Activated gamma-delta T cell (primary cell): ENCODE measurements at places on chromosomes 6 and 20.

GRCh38 chr20:62382306-62383198, 4.4 kb upstream of the RPS21 start:
- no peak for DNase-seq

DNA sequence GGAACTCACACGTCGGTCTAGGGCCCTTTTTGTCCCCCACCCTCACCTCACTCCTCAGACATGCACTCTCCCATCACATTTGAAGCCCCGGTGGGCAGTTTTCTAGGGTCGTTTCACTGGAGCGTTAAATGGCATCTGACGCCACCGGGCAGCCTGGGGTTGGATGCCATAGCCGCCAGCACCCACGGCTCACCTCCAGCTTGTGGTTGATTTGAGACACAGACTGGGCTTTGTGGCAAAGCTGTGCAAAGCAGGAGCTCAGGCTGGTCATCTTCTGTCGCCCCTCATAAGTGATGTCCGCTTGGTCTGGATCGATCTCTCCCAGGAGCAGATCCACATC, 530 bp downstream of the GOPC start:
- no peak for DNase-seq

DNA sequence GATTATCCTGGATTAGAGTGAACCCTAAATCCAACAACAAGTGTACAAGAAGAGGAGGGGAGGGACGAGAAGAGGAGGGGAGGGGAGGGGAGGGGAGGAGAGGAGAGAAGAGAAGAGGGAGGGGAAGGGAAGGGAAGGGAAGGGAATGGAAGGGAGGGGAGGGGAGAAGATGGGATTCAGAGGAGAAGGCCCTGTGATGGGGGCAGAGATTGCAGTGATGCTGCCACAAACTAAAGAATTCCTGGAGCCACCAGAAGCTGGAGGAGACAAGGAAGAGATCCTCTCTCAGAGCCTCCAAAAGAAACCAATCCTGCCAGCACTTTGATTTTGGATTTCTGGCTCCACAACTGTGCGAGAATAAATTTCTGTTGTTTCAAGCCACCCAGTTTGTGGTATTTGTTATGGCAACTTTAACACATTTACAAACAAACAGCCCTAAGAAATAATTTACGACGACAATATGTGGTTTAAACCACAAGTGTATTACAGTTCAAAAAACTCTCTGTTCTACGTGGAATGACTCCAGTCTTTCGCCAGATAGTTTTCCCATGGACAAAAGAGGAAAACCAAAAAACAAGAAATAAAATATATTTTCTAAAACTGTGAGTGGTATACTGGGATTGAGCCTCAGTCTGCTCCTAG, 235.4 kb downstream of the HDGFL1 start:
- DNase-seq: no peak

DNA sequence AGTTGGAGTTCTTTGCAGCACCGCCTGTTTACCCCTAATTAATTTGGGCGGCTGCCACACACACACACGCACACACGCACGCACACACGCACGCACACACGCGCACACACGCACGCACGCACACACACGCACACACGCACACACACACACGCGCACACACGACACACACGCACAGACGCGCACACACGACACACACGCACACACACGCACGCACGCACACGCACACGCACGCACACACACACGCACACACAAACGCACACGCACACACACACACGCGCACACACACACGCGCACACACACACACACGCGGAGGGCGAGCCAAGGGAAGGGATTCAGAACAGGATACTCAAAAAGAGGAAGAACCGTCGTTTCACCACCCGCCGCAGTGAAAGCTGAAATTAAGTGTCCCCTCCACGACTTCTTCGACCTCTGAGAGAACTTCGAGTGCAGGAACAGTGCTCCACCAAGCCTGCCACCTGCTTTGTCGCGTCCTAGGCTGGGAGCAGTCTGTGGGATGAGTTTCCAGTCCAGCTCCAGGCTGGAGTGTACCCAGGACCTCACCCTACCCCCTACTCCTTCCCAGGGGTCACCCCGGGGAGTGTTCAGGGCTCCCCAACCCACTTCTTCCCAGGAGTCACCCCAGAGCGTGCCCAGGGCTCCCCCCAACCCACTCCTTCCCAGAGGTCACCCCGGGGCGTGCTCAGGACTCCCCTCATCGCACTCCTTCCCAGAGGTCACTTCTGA, 1.1 kb downstream of the RNASET2 start:
- DNase-seq: no peak

DNA sequence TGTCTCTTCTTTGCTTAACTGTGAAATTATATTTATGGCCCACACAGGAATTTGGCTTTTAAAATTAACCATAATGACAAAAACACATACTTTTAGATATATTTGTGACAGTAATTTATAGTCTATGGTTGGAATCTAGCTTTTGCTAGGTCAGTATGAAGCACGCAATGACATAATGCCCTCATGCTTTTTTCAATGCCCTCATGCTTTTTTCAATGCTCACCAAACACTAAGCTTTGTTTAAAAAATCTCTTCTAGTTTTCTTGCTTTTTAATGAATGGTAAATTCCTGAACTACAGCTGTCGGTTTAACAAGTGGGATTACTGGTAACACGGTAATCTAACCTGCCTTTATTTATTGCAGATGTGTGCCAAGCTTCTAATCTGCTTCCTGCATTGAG, 12.7 kb downstream of the CCN6 start:
- no peak for DNase-seq

DNA sequence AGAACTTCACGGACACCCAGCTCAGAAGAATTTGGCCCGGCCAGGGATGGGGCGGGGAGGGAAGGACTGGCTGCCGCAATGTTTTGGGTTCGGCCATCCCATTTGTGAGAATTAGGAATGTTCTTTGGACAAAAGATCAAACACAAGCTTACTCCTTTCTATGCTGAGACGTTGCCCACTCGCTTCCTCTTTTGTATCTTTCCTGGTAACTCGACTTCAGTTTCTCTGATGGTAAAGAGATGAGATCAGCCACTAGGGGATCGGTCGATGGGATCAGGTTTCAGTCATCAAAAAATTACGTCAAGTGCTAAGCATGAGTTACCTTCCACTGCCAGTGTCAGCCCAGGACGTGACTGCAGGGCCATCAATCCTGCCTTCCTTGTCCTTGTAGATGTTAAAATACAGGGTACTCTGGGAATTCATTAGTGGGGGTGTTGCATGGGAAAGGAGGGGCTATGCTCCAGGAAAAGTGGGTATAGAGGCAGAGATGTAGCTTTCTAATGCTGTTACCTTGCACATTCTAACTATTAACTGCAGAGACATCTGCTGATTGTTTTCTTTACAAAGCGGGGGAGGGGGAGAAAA, 190.2 kb downstream of the TSHZ2 start:
- DNase-seq: no peak

- no peak for DNase-seq
These were observed 52.5 kb downstream of the ALDH5A1 start for GRCh38 chr6:24547243-24547642.

DNA sequence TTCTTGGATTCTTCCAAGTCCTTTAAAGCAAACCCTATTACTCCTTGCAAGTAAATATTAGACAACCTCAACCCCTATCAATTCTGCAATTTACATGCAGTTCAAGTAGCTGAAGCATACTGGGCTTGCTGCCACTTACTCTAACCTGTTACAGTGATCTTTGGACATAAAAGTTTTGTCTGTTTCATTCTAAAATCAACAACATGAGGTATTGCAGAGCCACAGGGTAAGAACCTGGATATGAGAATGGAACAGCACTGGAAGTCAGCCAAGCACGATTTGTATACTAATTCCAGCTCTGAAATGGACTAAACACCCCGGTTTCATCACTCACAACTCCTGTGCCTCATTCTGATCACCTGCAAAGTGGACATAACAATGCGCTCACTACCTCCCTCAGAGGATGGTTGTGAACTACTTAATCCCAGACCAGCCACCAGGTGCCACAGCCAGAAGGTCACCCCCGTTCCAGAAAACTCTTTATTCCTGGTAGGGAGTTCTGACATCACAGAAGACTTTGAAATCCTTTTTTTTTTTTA, 270.0 kb downstream of the ADGB start:
- DNase-seq: no peak

DNA sequence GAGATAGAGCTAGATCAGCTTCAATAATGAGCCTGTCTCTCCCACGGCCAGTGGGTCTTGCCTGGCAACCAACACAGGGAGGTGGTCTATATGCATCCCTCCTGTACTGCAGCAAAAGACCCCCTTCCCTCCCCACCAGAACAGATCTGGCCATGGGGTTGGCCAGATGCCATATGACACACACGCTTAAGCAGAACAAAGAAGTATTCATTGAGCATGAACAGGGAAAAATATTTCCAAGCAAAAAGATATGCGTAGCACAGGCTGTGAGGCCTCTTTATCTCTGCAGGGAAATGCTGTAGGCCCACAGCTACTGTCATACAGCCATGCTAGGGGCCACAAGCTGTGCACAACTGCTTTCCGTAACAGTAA, 73.4 kb upstream of the NRSN1 start:
- no peak for DNase-seq

GRCh38 chr20:62927128-62927705, 912 bp upstream of the DIDO1 start:
- no peak for DNase-seq

GRCh38 chr20:51312480-51312783, 230.1 kb downstream of the NFATC2 start:
- DNase-seq: no peak

GRCh38 chr6:41689171-41690008, 46.0 kb downstream of the TFEB start:
- no peak for DNase-seq

GRCh38 chr6:7585287-7585930, 4.6 kb upstream of the SNRNP48 start:
- no peak for DNase-seq
